ENCODE measurements at places on chromosomes 5 and 9. TPM values are rescaled to one million over a fixed set of nuclear protein-coding genes. Genes with fewer than 3 reads are reported as not detected.

The SHISAL2B gene
- not detected for total RNA-seq

The FCN2 gene
- not detected for total RNA-seq

The MYOT gene
- not detected for total RNA-seq

The ZNF879 gene
- total RNA-seq, result 1.0 TPM

The NKD2 gene
- not detected for total RNA-seq

The OLFM1 gene
- total RNA-seq, result not detected

The SEMA6A gene
- total RNA-seq, result 0.11 TPM

The CD14 gene
- 0.76 TPM for total RNA-seq

The FUT7 gene
- not detected for total RNA-seq

The GMCL2 gene
- total RNA-seq, result not detected

The TXNDC8 gene
- total RNA-seq, result not detected

The NXNL2 gene
- total RNA-seq, result 0.23 TPM

The TLX3 gene
- total RNA-seq, result not detected

The TGFBI gene
- 420 TPM for total RNA-seq

The EIF4E1B gene
- not detected for total RNA-seq

The C5orf58 gene
- not detected for total RNA-seq

The FRMD3 gene
- 0.23 TPM for total RNA-seq

The SNX30 gene
- total RNA-seq, result 5.8 TPM

The CDH6 gene
- not detected for total RNA-seq

The SPINK4 gene
- not detected for total RNA-seq

The TMEM252 gene
- total RNA-seq, result not detected

The RNF183 gene
- total RNA-seq, result not detected

The TPPP gene
- total RNA-seq, result 0.94 TPM

The SLC36A3 gene
- not detected for total RNA-seq

The INSYN2B gene
- total RNA-seq, result 5.6 TPM

The SSNA1 gene
- total RNA-seq, result 137 TPM

The PDE8B gene
- not detected for total RNA-seq

The OR1Q1 gene
- not detected for total RNA-seq

The C9orf50 gene
- total RNA-seq, result not detected

The ECM2 gene
- total RNA-seq, result 0.84 TPM

The ITK gene
- not detected for total RNA-seq

The GLT6D1 gene
- not detected for total RNA-seq

The ERBIN gene
- 33.3 TPM for total RNA-seq

The PAPPA gene
- total RNA-seq, result 0.78 TPM

The WNT8A gene
- not detected for total RNA-seq

The TUSC1 gene
- 29.2 TPM for total RNA-seq

The MACIR gene
- total RNA-seq, result 9.6 TPM

The FOXD1 gene
- total RNA-seq, result 6.6 TPM

The GDF9 gene
- 0.42 TPM for total RNA-seq

The SMIM27 gene
- total RNA-seq, result 9.4 TPM

The SPINK5 gene
- total RNA-seq, result 0.95 TPM

Measured in hair follicular keratinocyte (primary cell).